ENCODE measurements at places on chromosomes 1 and 21. TPM values are rescaled to one million over a fixed set of nuclear protein-coding genes. Genes with fewer than 3 reads are reported as not detected.

Gene RCSD1
- 14.1 TPM for total RNA-seq

Gene TENT5C
- total RNA-seq = 3.6 TPM

GRCh38 chr21:25094695-25095094 lies 512.6 kb downstream of the MRPL39 start:
- no peak for DNase-seq

- DNase-seq = no peak
Observed at GRCh38 chr1:50343323-50343722, 79.9 kb downstream of the DMRTA2 start.

GRCh38 chr21:35349376-35350080 lies 300.4 kb upstream of the RUNX1 start:
- DNase-seq = no peak

- no peak for DNase-seq
Observed at GRCh38 chr21:43267391-43268085, 98.7 kb downstream of the CRYAA start.

- DNase-seq = no peak
Observed at GRCh38 chr1:51484591-51484990, 34.5 kb downstream of the EPS15 start.

All from posterior vena cava (tissue), 2 donors.